ENCODE measurements at places on chromosomes 11 and 22. TPM values are rescaled to one million over a fixed set of nuclear protein-coding genes. Genes with fewer than 3 reads are reported as not detected.

Gene XRRA1
- 12.3 TPM for total RNA-seq

Gene ACRV1
- not detected for total RNA-seq

Gene PARVG
- total RNA-seq: 0.53 TPM

DNA sequence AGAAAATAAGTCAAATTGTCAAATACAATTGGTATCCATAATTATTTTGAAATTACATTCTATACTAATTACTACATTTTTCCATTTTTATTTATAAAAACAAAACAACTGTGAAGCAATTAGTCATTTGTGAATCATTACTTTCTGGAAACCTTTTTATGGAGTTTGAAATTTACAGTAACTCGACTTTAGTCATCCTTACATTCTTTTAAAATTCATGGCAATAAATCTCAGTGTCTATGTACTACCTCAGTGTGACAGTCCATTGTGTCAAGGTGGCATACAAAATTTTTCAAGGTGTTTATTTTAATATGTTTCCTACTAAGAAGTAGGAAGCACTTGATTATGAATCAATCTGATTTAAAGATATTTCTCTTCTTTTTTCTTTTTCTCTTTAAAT, 1949.4 kb upstream of the RAG2 start:
- no peak for DNase-seq

DNA sequence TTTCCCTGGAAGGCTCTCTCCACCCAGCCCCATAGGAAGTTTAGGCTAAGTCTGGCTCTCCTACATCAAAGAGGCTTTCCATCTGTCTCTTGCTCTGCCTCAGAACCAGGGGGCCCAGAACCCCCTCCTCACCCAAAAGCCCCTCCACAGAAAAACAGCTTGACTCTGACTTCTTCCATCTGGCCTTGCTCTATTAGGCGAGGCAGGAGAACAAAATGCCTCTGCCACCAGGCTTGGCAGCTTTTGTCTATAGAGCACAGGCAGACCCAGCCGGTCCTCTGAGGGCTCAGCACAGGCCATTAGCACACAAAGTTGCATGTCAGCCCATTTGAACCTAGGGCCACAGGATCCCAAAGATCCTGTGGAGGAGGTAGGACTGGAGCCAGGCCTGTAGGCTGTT, 75.7 kb upstream of the SUSD2 start:
- no peak for DNase-seq

- no peak for DNase-seq
Measured at GRCh38 chr11:35214792-35215193, 75.8 kb downstream of the CD44 start.

DNA sequence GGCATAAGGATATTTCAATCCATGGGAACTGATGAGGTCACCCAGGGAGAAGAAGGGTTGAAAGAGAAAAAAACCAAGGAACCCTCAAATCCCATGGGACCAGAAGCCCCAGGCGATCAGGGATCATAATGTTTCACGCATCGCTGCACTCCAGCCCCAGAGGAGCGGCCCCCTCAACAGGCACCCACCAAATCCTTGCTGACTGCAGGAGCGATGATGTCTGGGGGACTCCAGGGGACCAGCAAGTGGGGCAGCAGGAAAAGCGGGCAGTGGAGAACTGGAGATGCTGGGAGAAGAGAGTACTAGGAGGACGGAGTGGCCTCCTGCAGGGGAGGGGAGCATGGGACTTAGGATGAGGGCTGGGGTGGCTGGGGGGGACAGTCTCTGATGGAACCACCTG, 47.7 kb upstream of the LINC01488 start:
- no peak for DNase-seq

- DNase-seq: no peak
Measured at GRCh38 chr11:119864836-119865235, 135.8 kb upstream of the NECTIN1 start.

- no peak for DNase-seq
Measured at GRCh38 chr11:65491163-65491465, 7.7 kb upstream of the MALAT1 start.

DNA sequence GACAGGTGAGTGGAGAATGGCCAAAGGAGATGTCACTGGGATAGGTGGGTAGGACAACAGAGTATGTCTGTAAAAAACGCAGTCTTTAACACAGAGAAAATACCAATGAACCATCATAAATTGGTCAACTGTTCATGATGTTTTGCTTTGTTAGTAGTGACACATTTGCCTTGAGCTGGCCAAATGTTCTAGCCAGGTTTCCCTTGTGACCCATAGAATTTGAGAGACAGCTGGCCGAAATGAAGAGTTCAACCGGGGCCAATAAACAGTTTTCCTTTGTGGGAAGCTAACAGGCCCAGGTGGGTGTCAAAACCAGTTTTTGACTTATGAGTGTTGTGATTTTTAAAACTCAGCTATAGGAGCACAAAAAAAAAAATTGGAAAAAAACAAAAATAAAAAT, 116.6 kb upstream of the BID start:
- no peak for DNase-seq

GRCh38 chr11:119346605-119347004, at the start of gene MFRP:
MFRP (minus strand) TSS chr11:119346705; CDS start chr11:119346513, 192 bp downstream.
- no peak for DNase-seq

DNA sequence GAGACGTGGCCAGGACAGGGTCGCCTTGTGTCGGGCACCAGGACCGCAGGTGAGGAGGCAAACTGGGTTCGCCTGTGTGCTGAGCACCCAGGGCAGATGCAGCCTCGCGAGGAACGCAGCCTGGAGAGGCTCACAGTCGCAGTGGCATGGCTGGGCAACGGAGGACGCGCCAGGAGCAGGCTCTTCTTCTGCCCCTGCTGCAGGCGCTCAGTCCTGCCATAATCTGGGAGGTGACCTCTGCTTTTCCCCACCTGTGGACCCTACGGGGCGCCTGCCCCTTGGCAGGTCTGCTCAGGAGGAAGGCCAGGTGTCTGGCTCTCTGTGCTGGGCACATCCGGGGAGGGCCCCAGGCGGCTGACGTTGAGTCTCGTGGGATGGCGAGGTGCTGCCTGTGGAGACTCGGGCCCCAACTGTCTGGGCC, 1136.2 kb downstream of the BRD1 start:
- DNase-seq: no peak

GRCh38 chr11:108115500-108116140, 5.7 kb upstream of the ACAT1 start:
- DNase-seq: peak; percentile 43

GRCh38 chr22:27299181-27300085, 502.1 kb downstream of the MN1 start:
- DNase-seq: no peak

All from mesothelial cell of epicardium (in vitro differentiated cells).